ENCODE measurements at places on chromosomes 12 and 14. TPM values are rescaled to one million over a fixed set of nuclear protein-coding genes. Genes with fewer than 3 reads are reported as not detected.

SLC5A8 gene
- not detected for total RNA-seq

PTPRQ gene
- total RNA-seq, result 0.16 TPM

GRCh38 chr14:104221636-104222369 lies 83.4 kb downstream of the KIF26A start:
- no peak overlapping the region for H3K4me3 ChIP-seq
- H3K27ac ChIP-seq, result no peak overlapping the region
- H3K4me1 ChIP-seq, result peaks cover 3% of the 10 kb centered on the region
- DNase-seq, result no peak

GRCh38 chr14:71400871-71401321 lies 493.6 kb downstream of the PCNX1 start:
- no peaks in the 10 kb centered on the region for H3K36me3 ChIP-seq
- no peak overlapping the region for H3K27ac ChIP-seq
- no peak for DNase-seq
- H3K4me1 ChIP-seq, result no peaks in the 10 kb centered on the region

DNA sequence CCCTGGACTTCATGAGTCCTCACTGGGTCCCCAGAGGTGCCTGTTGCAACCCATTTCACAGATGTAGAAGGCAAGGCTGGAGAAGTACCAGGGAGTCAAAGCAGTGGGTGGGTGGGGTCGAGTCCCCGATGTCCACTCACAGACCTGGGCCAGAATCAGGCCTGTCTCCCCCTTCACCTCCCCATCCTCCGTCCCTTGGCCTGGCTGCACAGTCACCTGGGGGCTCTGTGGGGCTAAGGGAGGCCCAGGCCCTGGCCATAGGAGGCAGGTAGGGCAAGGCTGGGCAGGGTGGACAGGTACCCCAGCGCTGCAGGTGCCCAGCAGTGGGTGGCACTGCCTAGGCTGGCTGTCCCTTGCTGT lies 29.5 kb downstream of the RTL1 start:
- no peak overlapping the region for H3K27ac ChIP-seq
- no peaks in the 10 kb centered on the region for H3K27me3 ChIP-seq
- no peaks in the 10 kb centered on the region for H3K4me1 ChIP-seq
- H3K36me3 ChIP-seq, result no peaks in the 10 kb centered on the region
- no peak overlapping the region for H3K4me3 ChIP-seq

DNA sequence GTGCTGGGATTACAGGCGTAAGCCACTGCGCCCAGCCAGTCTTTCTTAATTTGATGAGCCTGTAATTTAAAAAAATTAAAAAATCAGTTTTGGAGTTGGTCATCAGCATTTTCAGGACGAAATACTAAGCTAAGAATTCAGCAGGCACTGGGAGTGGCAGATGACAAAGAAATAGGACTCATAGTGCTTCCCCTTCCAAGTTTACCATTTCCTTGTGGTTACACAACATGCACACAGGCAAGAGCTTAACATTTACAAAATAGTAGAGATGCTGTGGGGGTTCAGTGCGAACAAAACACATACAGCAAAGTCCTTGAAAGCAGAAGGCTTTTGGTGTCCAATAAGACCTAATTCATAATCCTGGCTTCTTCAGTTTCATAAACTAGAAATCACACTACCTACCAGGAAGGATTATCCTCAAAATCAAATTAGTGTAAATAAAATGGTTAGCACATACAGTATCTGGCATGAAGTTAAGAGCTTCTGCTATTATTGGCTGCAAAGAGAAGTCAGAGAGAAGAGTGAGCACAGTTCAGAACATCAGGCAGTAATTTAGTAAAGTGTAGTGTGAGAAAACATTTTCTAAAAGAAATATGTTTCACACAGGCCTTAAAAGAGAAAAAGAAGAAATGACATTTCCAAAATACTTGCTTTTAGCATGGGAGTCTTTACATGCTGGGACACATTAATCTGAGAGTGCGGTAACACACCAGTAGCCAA lies 22.2 kb upstream of the KIF21A start:
- no peak overlapping the region for H3K4me3 ChIP-seq
- no peak overlapping the region for H3K27ac ChIP-seq
- H3K36me3 ChIP-seq, result no peaks in the 10 kb centered on the region
- no peak for DNase-seq

GRCh38 chr12:114686426-114686772 lies 2.4 kb upstream of the TBX3 start:
- H3K27ac ChIP-seq, result peak overlapping the region; percentile 9
- H3K36me3 ChIP-seq, result no peaks in the 10 kb centered on the region
- no peak for DNase-seq
- H3K27me3 ChIP-seq, result peaks cover 69% of the 10 kb centered on the region
- H3K4me3 ChIP-seq, result no peak overlapping the region

All from transverse colon (tissue), 4 donors.